ENCODE measurements at places on chromosomes 5 and 9.

DNA sequence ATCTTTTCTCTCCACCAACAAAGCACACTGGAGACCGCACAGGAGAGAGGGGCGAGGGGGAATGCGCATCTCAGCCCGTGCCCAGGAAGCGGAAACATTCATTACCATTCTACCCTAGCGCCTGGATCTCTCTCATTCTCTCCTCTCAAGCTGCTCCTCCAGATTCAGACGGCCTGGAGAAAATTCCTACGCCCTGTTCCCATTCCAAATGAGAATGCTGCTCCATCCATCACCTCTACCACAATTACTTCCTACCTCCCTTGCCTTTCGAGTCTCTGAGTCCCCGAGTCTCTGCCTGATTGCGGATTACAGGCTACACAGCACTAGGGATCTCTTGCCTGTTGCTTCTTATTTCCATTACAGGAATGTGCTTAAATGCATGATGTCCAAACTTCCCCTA, 6.7 kb downstream of the DDX31 start:
- no peak for DNase-seq

GRCh38 chr5:56326116-56326515, 93.0 kb upstream of the ANKRD55 start:
- DNase-seq, result no peak

DNA sequence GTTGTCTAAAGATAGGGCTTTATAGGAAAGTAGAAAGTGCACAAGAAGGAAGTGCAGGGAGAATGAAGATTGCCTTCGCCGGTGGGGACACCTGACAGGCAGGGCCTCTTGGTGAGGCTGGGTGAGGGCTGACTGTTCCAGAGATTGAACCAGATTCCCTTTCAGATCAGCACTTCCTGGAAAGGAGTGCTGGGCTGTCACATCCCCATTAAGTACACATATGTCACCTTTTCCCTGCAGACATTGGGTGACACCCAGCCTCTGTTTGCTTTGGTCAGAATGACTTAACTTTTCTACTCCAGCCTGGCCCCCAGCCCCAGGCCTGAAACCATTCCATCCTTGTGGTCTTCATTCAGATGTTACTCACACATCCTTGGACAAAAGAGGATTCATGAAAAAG, 7.4 kb upstream of the SHROOM1 start:
- DNase-seq, result no peak

DNA sequence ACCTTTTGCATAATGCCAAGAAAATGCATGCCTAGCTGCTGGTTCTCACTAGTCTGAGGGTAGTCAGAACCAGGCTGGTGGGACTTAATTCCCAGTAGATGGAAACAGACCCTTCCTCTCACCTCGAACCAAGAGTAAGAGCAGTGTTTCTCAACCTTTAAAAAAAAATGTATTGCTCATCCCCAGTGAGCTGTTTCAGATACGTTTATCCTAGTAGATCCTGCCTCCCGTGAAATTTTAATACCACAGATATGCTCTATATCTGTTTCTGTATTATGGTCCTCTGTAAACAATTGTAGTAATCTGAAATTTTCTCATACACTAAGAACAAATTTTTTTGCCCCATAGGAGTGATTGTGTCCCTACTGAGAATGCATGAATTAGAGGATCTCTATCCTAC, 86.2 kb downstream of the TEK start:
- no peak for DNase-seq

Data from T-helper 2 cell treated with Interferon-gamma antibody and Interleukin-4, amounts not matched to agents 5 μg/mL and 100 μg/mL, for 36 hours (primary cell).